NCI-H226 (cell line): ENCODE measurements at places on chromosomes 4 and X.
A peak's percentile ranks its signal among the peaks of the same experiment; 100 is the strongest.

GRCh38 chrX:64850371-64851082, 125.7 kb downstream of the ZC4H2 start:
- DNase-seq, result no peak

DNA sequence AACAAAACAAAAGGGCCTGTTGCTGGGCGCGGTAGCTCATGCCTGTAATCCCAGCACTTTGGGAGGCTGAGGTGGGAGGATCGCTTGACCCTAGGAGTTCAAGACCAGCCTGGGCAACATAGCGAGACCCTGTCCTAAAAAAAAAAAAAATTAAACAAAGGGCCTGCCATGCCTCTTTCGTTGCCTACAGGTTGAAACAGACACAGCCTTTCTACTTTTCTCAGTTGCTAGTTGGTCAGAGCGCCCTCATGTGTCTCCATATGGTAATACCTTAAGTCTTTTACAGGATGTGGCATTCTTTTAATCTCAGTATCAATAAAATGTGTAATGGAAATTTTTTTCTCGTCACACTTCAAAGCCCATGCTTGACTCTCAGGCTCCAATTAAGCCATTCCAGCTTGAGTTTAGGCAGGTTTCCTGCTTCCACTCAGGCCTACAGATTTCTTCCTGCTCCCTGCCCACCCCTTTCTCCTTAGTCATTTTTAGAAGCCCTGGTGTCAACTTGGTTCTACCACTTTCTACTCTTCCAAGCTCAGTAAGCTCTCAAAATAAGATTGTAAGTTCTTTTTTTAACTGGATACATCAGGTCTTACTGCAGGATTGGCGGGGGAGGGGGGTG, 4.6 kb upstream of the SOWAHD start:
- no peak for DNase-seq

- DNase-seq, result no peak
Observed at GRCh38 chr4:152665691-152666395, 14.0 kb downstream of the TMEM154 start.

DNA sequence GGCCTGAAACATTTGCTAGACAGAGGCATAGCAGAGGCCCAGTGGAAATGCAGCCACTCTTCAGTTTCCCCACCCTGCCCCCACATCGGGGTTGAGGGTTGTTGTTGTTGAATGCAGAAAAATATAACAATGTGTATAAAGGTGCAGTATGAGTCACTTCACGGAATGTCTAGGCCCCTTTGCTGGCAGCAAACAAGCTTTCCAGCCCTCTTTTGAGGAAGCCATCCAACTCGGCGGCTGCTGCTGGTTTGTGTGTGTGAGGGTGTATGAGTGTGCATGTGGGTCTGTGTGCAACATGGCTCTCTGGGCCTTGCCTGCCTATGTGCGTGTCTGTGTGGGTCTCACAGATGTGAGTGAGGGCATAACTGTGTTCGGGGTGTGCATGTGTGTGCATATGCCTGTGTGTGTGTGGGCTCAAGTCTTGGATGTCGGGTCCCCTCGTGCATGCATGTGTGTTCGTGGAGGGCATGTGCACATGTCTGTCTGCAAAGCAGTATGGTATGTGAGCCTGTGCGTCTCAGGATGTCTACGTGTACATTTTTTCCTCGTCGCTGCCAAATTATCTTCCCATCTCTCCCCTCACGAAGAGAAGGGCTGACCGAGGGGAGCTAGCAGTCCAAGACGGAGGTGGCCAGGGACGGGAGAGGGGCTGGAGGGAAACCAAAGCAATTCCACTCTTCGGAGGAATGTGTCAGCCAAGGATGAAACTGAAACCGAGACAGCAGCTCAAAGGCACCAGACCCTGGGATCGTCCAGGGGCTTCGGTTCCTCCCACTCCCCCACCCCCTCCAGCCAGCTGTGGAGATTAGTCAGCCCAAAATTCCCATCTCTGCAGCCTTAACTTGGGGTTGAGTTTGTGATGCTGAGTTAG, 8.4 kb upstream of the ELF4 start:
- DNase-seq, result peak; percentile 62

- DNase-seq, result no peak
Observed at GRCh38 chr4:161466316-161466715, 697.5 kb downstream of the FSTL5 start.

DNA sequence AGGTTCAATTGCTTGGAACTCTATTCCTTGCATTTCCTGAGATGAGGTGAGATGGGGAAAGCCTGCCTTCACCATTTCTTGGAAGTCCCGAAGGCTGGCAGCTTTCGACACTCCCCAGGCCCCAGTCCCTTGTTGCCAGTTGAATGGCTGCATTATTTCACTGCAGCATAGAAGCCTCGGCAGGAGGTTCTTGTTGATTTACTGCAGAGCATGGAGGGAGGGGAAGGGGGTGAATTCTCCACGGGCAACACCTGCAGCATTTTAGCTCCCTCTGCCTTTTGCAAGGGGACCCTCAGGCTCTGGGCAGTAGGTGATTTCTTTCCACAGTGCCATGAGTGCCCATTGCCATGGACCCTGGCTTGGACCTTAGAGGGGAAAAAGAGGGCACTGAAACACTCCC, 10.7 kb upstream of the BCLAF3 start:
- no peak for DNase-seq

GRCh38 chrX:140762061-140762460, 52.5 kb downstream of the LINC00632 start:
- peak; percentile 1 for DNase-seq

DNA sequence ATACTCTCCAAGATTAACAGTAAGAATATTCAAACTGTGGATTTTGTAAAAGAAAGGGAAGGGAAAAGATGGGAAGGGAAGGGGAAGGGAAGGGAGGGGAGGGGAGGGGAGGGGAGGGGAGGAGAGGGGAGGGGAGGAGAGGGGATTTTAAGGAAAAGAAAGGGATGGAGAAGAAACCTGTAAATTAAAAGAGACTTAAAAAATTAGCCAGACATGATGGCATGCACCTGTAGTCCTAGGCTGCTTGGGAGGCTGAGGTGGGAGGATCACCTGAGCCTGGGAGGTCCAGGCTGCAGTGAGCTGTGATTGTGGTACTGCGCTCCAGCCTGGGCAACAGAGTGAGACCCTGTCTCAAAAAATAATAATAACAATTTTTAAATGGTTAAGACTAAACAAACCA, 83.7 kb downstream of the USP46 start:
- DNase-seq, result no peak

DNA sequence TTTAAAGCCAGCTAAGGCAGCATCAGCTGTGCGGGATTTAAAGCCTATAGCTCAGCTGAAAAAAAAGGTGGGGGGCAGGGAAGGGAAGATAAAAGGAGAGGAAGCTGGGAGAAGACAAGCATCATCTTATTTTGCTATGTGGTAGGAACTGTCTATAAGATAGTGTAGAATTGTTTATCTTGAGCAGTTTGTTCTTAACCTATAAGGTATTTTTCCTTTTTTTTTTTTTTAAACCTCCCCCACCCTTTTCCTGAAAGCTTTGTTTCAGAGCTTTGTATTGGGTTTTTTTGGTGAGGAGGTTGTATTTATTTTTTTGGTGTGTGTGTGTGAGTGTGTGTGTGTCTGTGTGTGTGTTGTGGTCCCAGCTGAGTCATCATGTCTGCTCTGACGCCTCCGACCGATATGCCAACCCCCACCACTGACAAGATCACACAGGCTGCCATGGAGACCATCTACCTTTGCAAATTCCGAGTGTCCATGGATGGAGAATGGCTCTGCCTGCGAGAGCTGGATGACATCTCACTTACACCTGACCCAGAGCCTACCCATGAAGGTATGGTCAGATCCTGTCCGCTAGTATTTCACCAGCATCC, 531 bp downstream of the RUFY3 start:
- DNase-seq, result no peak

GRCh38 chrX:134484039-134484438, 24.1 kb downstream of the HPRT1 start:
- DNase-seq, result no peak

- peak; percentile 33 for DNase-seq
Observed at GRCh38 chr4:4386736-4387392, at the start of gene NSG1. Gene NSG1, plus strand, starts transcription at chr4:4387102. Its CDS starts 528 bp downstream, at chr4:4387630.

GRCh38 chr4:47383829-47384427, 79.6 kb downstream of the COMMD8 start:
- DNase-seq, result no peak

GRCh38 chr4:16785793-16786527, 112.5 kb downstream of the LDB2 start:
- no peak for DNase-seq

- no peak for DNase-seq
Observed at GRCh38 chr4:10023806-10024205, 2.5 kb upstream of the SLC2A9 start.

GRCh38 chr4:185987961-185988627, 80.9 kb upstream of the TLR3 start:
- DNase-seq, result peak; percentile 80

GRCh38 chr4:88672987-88673386, 24.6 kb downstream of the NAP1L5 start:
- DNase-seq, result no peak

DNA sequence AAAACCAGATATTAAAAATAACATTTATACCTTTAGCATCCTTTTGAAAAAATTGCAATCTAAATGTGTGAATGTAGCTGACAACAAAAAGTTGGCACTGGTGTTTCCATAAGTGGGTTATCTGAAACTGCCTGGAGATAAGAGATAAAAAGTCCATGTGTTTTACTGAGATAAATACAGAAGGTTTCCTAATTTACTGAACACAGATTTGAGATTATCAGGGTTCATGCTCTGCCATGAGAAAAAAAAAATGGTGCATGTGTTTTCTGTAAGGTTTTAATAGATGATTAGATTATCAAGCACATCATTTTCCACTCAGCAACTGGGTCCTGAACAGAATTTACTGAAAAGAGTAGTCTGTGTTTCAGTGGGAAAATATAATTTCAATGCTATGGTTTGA, 326.2 kb upstream of the SLIT2 start:
- DNase-seq, result no peak

- DNase-seq, result peak; percentile 58
Observed at GRCh38 chr4:164136180-164136616, 617.7 kb upstream of the SMIM31 start.

DNA sequence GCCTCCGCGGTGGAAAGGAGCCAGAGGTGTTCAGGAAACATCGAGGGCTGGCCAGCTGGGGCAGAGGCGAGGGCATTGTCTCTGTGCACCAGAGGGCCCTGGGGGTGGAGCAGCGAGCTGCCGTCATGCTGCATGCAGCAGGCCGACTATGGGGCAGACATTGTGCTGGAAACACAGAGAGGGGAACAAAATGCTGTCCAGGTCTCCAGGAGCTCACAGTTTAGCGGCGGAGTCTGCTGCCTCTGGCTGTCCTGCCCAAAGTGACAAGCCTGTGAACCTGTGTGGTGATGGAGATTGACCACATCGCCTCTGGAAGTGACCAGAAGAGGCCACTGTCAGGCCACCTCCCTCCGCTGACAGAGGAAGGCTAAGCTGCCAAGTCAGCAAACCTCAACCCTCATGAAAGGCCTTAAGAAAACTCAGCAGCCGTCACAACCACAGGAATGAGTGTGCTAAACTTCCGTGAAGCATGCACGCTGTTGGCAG, 20.1 kb upstream of the SASH3 start:
- DNase-seq, result no peak

GRCh38 chrX:54785901-54786300, 12.2 kb downstream of the ITIH6 start:
- no peak for DNase-seq

- DNase-seq, result no peak
Observed at GRCh38 chr4:181863856-181864255, 379.3 kb upstream of the TENM3 start.

DNA sequence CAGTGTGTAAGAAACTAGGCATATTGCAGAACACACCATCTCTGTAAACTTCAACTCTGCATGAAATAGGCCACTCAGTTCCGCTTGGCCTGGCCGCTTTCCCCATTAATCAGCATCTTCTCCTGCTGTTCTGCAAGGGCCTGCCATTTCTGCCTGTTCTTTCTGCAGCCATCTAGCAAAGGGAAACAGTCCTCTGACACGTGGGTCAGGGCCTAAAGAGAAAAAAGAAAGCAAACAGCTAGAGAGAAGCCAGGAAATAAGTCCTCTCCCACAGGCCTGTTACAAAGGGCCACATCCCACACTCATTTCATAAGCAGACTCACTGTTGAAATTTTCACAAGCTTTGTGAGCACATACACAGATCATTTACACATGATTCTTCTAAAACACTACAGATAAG, 130.1 kb downstream of the PDE5A start:
- no peak for DNase-seq

GRCh38 chr4:145218251-145218650, 37.9 kb upstream of the OTUD4 start:
- no peak for DNase-seq

- peak; percentile 63 for DNase-seq
Observed at GRCh38 chrX:153934762-153935325, at the start of gene NAA10. Gene NAA10, minus strand, starts transcription at chrX:153935037. Its CDS starts 133 bp downstream, at chrX:153934904.

DNA sequence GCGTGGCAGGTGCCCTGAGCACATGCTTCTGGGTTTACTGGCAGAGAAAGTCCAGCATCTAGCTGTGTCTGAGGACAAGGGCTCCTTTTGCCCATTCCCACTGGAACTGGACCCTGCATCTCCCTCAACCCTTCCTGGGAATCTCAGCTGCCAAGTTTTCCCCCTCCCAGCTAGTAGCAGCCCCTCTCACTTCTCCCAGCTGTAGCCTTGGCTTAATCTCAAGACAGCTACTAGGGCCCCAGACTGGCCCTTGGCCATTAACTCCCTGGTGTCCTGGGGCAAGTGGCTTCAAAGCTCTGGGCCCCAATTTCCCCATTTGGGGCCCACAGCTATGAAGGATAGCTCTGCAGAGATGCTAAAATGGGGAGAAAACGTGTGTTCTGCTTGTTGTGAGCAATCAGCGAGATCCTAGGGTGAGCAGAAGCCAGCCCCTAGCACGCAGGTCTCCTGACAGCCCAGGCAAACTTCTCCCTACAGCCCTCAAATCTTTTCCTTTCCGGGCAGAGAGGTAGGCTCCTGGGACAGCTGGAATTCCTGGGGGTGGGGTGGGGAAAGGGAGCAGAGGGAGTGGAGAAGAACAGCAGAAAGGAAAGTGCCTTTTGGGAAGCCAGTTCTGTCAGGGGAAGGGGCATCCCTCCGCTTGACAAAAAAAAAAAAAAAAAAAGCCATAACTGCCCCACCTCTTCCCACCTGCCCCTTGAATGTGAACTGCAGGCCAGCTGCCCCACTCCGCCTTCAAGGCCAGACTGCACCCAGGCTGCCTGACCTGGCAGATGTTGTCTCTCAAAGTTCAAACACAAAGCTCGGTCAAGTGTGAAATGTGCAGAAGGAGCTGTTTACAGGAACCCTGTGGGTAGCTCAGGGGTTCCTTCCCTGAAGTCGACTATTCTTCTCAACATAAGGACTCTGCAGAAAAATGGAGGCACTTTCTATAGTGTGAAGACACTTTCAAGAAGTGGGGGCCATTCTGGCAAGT, 16.6 kb downstream of the FGD1 start:
- DNase-seq, result no peak

- no peak for DNase-seq
Observed at GRCh38 chr4:14272206-14272605, 644.7 kb upstream of the BOD1L1 start.

DNA sequence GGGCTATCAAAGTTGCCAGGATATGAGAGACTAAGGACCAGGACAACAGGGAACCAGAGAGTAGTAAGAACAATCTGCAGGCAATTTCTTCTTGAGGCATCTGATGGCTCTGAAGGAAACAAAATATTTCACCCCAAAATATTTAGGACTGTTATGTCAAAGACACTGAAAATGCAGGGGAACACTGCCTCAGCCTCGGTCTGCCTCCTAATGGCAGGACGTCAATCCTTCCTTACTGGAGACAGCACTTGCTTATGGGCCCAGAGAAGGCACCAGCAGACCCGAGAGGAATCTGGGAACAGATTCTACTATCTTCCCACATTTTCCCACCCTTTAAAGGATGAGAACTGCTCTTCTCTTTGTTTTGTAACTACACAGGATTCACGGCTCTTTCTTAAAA, 23.3 kb downstream of the RNF150 start:
- DNase-seq, result no peak
